NCI-H460 (cell line): ENCODE measurements at places on chromosomes 6 and 20.

DNA sequence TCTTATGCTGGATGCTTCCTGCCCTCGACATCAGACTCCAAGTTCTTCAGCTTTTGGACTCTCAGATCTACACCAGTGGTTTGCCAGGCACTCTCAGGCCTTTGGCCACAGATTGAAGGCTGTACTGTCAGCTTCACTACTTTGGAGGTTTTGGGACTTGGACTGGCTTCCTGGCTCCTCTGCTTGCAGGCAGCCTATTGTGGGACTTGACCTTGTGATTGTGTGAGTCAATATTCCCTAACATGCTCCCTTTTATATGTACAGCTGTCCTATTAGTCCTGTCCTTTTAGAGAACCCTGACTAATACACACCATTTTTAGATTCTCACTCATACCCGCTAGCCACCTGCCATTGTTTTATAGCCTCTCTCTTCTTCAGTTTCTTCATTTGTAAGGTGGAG lies 382.1 kb upstream of the TSHZ2 start:
- no peak for DNase-seq

DNA sequence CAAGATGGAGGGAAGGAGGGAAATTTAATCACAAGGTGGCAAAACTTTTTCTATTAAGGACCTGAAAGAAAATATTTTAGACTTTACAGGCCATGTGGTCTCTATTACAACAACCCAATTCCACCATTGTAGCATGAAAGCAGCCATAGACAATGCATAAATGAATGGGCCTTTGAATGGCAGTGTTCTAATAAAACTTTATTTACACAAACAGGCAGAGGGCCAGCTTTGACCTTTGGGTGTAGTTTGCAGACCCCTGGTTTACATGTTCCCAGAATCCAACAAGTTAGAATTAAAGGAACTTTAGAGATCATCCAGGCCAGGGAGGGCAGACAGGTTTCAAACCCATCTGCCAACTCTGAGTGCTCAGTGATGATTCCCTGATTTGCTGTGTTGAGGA lies 95.2 kb downstream of the BANF2 start:
- DNase-seq, result no peak

DNA sequence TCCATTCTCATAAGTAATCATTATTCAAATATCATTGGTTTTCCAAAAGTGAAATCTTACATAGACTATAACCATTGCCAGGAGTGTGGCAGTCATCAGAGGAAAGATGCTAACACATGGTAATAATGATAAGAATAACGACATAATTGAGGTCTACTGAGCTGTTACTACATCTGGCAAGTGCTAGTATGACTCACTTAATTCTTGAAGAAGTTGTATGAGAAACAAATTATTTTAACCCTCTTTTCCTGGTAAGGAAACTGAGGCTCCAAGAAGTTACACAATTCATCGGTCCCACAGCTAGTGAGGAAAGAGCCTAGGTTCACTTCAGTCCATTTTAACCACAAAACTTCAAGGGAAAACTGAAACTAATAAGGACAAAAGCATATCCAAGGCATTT lies 335.6 kb upstream of the BTBD3 start:
- DNase-seq, result no peak

DNA sequence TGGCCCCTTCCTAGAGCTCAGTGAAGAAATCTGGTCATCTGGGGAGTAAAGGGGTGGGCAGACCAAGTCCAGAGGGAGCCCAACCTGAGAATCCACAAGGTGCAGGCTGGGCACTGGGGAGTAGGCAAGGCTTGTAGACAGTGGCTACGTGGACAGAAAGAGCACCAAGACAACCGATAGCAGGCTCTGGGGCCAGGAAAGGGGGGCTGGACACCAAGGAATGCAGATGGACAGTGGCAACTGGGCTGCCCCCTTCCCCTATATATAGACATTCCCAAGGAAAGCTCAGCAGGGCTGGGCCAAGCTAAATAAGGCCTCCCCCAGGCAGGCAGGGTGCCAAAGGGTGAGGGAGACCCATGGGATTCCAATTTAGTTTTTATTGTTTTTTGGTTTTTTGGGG lies 1.5 kb upstream of the TNNC2 start:
- no peak for DNase-seq

DNA sequence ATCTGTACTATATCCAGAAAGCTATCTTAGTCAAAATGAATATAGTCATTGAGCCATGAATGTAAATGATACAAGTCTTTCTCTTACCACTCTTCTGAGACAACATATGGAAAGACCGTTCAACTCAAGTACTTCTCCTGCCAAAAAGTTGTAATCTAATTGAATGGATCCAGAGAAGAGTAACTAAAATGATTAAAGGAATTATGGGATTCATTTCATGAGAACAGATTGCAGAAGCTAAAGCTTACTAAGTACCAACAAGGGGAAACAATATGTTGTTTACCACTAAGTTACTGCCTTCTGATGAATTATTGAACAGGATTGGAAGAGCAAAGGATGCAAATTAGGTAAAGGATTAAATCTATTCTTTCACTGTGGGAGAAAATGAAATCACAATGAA lies 2.0 kb upstream of the LGSN start:
- DNase-seq, result no peak
